AML-193 (cell line): ENCODE measurements at places on chromosomes 1 and 21.
A peak's percentile ranks its signal among the peaks of the same experiment; 100 is the strongest.

GRCh38 chr21:28543975-28544374 lies 448.7 kb downstream of the LTN1 start:
- DNase-seq = no peak

DNA sequence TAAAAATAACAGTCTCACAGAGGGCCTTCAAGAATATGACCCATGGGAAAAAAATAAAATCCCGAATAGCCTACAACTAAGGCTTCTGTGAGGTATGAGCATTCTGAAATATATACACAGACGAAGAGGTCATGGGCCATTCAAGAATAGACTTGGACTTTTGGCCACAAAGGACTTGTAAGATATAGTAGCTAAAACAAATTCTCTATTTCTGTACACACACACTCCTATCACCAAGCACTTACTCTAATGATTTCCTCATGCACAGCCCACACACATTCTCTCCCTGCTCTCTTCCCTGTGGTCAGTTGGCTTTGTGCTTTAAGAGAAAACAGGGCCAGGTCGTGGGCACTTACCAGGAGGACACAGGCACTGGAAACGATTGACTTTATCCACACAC lies 69.7 kb upstream of the ADAM30 start:
- DNase-seq = no peak

DNA sequence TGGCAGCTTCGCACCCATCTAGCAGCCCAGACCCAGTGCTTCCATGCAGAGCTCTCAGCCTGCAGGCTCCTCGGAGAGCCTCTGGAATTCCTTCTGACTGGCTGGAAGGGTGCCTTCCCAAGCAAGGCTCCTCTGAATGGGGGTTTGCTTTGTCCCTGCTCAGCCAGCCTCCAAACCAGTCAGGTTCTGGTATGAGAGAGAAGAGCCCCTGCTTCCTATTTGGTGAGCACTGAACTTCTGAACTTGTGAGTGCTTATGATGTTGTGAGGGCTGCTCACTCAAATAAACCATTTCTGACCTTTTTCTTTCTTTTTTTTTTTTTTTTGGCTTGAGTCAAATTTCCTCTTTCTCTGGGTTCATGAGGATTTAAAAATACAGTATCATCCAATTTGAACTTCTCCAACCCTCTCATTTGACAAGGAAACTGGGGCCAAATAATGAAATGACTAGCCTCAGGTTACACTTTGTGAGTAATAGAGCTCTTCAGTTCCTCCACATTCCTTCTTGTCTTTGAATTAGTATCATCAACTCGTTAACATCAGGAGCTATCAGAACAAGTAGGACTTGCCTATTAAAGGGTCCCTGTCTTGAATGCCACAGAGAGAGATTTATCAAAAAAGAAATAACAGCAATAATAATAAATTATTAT lies 39.6 kb downstream of the GFI1 start:
- DNase-seq = no peak

GRCh38 chr1:158391099-158391498 lies 8.2 kb downstream of the OR10T2 start:
- DNase-seq = no peak

GRCh38 chr1:185349556-185349955 lies 32.5 kb upstream of the IVNS1ABP start:
- DNase-seq = no peak

DNA sequence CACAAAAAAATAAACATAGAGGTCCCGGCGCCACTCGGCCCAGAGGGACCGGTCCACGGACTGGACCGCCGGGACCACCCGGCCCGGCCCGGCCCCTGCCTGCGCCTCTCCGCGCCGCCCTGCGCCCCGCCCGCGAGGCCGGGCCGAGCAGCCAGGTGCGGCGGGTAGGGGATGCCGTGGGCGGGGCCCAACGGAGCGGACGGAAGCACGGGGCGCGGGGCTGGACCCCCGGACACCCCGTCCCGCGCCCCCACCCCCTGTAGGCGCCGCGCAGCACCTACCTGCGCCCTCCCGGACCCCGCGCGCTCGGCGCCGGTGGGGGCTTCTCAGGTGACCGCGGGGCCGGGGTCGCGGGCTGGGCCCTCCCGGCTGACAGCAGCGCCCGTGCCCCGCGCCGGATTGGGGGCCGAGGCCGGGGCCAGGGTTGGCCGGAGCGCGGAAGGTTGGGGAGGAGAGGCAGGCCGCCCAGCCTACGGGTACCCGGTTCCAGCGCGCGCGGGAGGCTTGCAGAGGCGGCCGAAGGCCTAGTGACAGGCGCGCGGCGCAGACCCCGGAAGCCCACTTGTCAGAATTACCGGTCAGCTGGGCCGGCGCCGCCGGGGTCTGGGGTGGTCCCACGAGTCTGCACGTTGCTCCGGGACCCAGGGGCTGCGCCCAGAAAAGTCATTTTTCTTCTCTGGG lies 351.9 kb upstream of the CAMK1G start:
- no peak for DNase-seq

GRCh38 chr1:209646558-209646957 lies 5.7 kb downstream of the LAMB3 start:
- DNase-seq = no peak

DNA sequence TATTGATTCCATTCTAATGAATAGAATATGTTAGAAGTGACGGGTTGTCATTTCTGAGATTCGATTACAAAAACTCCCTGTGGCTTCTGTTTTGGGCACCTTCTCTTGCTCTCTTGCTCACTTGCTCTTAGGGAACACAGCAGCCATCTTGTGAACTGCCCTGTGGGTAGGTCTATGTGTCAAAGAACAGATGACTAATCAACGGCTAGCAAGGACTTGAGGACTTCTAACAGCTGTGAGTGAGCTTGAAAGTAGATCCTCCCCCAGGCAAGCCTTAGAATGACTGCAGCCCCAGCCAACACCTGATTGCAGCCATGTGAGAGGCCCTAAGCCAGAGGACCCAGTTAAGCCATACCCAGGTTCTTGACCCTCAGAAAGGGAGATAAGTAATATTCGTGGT lies 49.3 kb downstream of the AZIN2 start:
- peak; percentile 6 for DNase-seq

GRCh38 chr1:182667848-182668505 lies 16.4 kb downstream of the RGS8 start:
- DNase-seq = no peak

DNA sequence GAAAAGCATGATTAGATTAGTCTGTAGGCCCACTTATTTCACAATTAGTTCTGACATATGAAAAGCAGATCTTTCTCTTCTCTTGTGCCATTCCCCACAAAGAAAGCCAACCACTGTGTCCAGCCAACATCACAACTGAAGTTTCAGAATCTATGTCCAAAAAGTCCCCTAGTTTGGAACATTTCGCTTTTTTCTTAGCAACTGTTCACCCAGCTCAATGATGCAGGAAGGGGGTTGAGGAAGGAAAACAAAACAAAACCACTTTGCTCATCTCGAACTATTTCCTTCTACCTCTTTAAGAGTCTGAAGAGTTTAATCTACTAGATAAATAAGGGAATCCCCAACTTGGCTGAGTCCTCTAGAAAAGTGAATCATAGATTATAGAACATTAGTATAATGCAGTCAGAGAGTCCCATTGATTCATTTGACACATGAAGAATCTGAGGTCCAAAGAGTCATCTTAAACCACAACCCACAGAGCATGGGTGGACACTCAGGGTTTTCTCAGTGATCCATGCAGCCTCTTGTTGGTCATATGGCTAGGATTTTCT lies 159.3 kb upstream of the SGIP1 start:
- DNase-seq = no peak

GRCh38 chr21:33732038-33732437 lies 89.7 kb downstream of the ITSN1 start:
- no peak for DNase-seq

- no peak for DNase-seq
These were observed 34.4 kb downstream of the WNT9A start for GRCh38 chr1:227913396-227913763.

DNA sequence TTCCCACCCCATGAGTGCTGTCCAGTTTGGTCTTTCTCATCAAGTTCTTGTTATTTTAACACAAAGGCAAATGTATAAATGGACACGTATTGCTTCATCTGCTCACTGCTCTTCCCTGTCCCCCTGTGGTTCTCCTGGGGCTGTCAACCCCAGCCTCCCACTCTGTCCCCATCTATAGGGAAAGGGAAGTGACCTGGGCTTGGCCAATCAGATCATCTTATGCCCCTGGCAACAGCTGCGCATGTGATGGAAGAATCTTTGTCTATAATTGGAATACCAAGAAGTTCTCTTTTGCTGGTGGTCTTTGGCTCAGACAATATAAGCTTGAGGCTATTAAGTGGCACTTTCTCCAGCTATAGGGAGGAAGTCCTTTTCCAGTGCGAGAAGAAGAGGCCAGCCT lies 4.7 kb upstream of the CCSAP start:
- no peak for DNase-seq

DNA sequence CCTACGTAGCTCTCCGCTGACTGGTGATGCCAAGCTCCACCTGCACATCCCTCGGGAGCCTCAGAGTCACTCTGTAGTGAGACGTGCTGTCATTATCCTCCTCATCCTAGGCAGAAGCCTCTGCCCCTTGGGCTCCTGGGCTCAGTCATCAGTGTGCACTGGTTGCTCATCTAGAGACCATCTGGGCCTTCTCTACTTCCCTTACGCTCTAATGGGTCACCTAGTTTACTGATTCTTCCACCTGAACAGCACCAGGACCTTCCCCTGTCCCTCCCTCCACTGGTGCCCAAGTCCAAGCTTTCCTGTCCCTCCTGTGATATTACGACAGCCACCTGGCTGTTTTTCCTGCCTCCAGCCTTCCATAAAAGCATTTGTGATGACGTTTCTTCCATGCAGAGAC lies 136.1 kb upstream of the ERRFI1 start:
- no peak for DNase-seq

GRCh38 chr1:25804964-25805862 lies 5.2 kb downstream of the SELENON start:
- no peak for DNase-seq

DNA sequence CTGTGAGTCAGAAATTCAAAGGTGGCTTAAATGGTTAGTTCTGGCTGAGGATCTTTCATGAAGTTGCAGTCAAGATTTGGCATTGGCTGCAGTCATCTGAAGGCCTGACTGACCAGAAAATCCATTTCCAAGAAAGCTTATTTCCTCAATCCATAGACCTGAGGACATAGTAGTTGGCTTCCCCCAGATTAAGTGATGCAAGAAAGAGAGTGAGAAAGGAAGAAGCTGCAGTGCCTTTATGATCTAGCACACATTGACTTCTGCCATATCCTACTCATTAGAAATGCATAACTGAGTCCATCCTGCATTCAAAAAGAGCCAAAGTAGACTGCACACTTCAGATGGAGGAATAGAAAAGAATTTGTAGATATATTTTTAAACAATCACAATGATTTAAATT lies 222.6 kb downstream of the COL24A1 start:
- DNase-seq = no peak

DNA sequence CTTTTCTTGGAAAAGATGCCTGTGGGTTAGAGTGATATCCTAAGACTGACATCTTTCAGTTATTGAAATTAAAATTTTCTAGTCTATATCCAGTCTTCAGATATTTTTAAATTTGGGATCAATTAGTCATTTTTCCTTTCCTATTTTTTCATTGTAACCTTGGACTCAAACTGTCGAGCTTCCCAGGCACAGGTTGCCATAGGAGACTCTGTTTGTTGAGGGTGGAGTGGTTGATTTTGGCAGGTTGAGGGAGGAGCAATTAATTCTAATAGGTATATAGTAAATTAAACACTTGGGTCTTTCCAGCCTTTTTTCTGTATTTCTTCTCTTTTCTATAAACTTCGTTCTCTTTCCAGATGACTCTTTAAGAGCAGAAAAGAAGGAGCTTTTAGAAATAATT lies 326.8 kb downstream of the ASTN1 start:
- no peak for DNase-seq

GRCh38 chr1:94329986-94330385 lies 88.2 kb upstream of the ABCD3 start:
- DNase-seq = peak; percentile 8

DNA sequence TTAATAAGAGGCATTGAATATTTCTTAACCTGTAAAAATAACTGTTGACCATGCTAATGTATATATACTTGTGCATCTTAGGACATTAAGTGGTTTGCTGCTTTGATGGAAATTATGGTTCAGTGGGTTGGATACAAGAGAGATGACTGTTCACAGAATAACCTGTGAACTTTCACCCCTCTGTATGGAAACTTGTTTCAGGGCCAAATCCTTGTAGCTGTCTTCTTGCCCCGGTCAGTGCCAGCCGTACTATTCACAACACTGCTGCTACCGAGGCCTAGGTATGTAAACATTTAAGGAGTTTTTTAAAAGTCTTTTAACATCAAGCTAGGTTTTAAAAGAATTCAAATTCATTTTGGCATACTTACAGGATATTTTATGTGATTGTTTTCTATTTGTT lies 16.1 kb downstream of the DONSON start:
- DNase-seq = no peak

DNA sequence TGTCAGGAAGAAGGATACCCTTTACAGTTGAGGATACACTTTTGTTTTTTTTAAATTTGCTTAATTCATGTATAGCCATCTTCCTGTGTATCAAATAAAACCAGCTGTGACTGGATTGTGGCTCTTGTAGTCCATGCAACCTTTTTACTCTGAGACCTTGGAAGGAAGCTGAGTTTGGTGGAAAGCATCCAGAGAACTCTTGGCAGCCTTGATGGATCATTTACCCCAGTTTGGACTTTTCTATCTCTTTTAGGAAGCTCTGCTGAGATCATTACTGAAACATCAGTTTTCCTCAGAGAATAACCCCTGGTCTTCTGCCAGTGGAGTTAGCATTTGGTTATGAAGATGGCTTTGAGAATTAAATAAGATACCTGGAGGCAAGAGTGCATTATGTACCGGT lies 21.2 kb upstream of the APOBEC4 start:
- no peak for DNase-seq

DNA sequence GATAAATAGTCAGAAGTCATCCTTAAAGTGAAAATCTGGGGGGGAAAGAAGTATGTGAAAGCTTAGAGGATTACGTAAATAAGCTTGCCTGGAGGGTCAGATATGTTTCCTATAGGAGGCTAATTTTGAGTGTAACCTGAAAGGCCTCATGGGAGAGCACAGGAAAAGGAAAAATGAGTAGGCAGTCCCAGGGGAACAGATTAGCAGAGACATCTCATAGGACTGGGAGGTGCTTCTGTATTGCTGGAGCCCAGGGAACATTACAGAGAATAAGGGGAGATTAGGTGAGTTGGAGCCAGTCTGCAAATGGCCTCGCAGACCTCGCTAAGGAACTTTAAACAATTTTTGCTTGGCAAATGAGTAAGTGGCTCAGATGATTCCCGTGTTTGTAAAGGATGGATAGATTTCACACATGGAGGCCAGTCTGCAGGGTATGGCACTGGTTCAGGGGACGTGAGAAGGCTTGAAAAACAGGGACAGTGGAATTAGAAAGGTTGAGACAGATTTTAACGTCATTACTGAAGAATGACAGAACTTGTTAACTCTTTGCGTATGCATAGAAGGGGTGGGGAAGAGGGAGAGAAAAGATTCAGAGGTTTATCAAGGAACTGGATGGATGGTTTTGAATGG lies 149.1 kb downstream of the GREM2 start:
- DNase-seq = no peak
